Motor neuron (in vitro differentiated cells): ENCODE measurements at places on chromosomes 11 and 22.

- peak; percentile 74 for ATAC-seq
Measured at GRCh38 chr11:94494126-94494680, 419 bp downstream of the ANKRD49 start.

- no peak for ATAC-seq
Measured at GRCh38 chr11:6623391-6624363, 4.5 kb upstream of the TPP1 start.

- peak; percentile 9 for ATAC-seq
Measured at GRCh38 chr22:39383841-39384625, 15.5 kb upstream of the TAB1 start.

DNA sequence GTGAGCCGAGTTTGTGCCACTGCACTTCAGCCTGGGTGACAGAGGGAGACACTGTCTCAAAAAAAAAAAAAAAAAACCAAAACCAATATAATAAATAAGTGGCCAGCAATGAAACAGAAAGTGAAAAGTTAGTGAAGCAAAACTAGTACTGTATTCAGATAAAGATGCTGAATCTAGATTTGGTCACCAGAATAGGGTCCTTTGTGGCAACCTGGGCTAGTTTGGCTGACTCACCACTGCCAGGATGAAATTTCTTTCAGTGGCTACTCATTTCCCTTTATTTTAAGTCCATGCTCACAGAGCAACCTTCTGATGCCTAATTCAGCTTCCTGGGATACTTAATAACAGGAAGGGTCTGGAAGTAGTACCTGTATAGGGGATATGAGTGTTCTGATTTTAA lies 26.0 kb downstream of the LIMK2 start:
- no peak for ATAC-seq

DNA sequence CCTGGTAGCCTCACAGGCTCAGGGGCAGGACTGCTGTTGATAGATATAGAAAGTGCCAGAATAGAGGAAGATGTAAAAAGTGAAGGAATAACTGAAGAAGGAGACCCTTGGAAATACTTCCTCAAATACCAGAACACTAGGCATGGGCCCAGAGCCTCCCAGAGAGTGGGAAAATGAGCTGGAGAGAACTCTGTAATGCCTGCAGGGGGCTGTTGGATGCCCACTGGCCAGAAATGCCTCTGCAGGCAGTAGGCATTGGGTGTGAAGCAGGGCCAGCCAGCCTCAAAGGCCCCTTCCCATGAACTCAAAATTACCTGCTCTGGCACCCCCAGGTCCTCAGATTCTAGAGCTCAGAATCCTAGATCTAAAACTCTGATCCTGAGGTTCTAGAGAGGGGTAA lies 15.1 kb downstream of the P2RY2 start:
- no peak for ATAC-seq

DNA sequence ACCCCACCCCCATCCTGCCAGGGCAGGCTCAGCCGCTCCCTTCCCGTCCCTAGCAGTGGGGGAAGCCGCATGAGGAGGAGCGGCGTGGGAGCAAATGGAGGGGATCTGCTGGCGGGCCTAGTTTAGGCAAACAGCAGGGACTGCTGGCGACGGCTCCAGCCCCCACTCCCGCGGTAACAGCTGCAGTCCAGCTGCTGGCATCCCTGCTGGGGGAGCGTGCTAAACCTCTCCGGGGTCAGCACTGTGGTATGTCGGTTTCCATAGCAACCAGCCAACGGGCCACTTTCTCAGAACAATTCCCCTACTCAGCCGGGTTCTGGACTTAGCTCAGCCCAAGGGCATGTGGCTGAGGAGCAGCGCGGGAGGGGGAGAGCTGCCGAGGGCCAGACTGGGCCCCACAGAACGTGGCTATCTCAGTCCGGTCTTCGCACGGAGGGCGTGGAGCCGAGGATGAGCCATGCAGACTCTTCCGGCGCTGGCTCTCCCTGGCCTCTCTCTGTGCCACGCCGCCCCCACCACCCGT lies 98.8 kb downstream of the PKNOX2 start:
- peak; percentile 89 for ATAC-seq

DNA sequence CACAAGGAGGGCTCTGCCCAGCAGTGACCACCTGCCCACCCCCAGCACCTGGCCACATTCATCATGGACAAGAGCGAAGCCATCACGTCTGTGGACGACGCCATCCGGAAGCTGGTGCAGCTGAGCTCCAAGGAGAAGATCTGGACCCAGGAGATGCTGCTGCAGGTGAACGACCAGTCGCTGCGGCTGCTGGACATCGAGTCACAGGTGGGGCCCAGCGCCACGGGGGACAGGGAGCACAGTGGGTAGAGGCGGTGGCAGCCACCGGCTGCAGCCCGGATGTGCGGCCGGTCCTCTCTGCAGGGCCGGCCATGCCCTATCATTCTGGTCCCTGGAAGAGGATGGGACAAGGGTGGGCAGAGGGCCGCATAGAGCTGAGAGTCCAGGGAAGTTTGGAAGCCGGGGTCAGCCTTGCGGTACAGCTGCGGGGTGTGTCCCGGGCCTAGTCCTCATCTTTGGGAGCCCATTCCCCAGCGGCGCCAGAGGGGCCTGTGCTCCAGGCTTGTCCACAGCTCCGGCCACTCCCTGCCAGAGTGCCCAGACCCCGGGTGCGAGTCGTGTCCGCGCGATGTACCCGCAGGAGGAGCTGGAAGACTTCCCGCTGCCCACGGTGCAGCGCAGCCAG lies 14.1 kb downstream of the EPS8L2 start:
- ATAC-seq = no peak

GRCh38 chr22:46996595-46997310 lies 234.3 kb downstream of the TBC1D22A start:
- peak; percentile 44 for ATAC-seq

DNA sequence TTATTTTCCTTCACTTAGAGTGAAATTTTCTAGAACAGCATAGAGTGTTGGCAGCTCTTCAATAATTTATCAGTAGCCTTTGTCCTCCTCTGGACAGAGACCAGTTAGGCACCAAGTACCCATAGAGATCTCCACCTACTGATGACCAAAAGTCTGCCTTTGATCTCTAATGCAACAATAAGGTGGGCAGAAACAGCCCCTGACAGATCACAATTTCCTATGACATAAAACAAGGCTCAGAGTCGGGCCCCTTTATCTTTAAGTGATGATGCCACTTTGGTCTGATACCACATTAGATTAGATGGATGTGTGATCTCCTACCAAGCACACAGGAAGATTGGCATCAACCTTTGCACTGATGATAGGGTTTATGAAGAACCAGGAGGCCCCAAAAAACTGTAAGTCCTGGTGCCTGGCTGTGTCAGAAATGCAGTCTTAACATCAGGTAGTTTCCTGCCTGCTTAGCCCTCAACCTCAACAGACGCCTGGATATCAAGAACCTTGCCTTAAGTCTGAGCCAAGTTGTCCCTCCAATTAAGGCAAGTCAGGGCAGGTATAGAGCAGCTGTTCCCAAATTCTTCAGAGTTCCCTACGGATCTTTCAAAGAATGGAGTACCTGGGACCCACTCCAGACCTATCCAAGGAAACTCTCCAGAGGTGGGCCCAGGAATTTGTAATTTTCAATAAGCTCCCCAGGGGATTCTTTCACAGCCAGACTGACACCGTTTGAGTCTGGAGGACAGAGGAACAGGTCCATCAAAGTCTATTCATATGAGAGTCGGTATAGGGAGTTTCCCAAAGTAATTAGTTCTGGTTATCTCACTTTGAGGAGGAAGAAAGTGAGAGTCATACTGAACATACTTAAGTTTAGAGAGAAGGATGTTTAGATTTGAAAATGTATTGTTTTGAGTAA lies 30.6 kb upstream of the TMPRSS4 start:
- no peak for ATAC-seq

GRCh38 chr11:71962428-71963038 lies 33.7 kb downstream of the RNF121 start:
- no peak for ATAC-seq

GRCh38 chr11:67289226-67289650 lies at the start of gene ANKRD13D:
Gene ANKRD13D, plus strand, starts transcription at chr11:67289303. Its CDS starts 158 bp downstream, at chr11:67289461.
- peak; percentile 75 for ATAC-seq

- ATAC-seq = no peak
Measured at GRCh38 chr11:124983674-124984511, 29.9 kb downstream of the CCDC15 start.

- peak; percentile 49 for ATAC-seq
Measured at GRCh38 chr11:57179681-57180080, 2.1 kb upstream of the LRRC55 start.

- peak; percentile 71 for ATAC-seq
Measured at GRCh38 chr22:17232406-17232805, 13.2 kb upstream of the ADA2 start.

- ATAC-seq = no peak
Measured at GRCh38 chr22:19285831-19286230, 5.7 kb downstream of the CLTCL1 start.

DNA sequence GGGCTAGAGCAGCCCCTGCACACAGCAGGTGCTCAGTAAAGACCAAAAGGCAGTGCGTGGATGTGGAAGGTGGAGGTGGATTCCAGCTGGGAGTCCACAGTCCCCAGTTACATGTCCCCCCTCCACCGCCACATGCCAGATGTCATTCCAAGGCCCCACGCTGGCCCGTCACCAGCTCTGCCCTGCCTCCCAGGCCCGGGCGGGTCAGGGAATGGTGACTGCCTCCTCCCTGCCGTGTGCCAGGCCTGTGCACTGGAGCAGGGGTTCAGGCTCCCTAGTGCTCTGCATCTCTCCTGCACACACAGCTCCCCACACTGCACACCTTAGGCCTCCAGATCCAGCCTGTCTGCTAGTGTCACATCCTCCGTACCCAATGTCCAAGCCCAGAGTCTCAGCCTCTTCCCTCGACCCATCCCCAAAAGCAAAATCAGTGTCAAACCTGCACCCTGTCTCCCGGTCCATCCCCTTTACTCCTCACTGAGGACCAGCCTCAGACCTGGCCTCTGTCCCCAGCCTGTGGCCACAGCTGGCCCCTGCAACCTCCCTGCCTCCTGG lies 40.2 kb upstream of the PRODH start:
- no peak for ATAC-seq

GRCh38 chr11:10452211-10452767 lies 2.8 kb upstream of the AMPD3 start:
- no peak for ATAC-seq

DNA sequence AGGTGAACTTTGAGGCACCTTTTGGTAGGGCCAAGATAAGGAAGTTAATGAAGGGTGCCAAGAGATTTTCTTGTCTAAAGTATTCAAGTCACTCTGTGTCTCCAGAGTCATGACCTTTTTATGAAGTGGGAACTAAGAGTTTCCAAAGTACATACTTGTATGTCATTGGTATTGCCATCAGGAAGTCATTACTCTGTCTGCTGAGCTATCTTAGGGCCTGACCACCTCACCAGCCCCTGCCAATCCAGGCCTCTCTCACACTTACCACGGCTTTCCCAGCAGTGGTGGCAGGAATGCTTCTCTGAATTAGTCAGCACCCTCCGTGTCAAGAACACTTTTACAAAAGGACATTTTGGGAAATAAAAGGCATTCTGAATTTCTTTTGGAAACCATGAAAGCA lies 192.8 kb upstream of the MTNR1B start:
- ATAC-seq = no peak

DNA sequence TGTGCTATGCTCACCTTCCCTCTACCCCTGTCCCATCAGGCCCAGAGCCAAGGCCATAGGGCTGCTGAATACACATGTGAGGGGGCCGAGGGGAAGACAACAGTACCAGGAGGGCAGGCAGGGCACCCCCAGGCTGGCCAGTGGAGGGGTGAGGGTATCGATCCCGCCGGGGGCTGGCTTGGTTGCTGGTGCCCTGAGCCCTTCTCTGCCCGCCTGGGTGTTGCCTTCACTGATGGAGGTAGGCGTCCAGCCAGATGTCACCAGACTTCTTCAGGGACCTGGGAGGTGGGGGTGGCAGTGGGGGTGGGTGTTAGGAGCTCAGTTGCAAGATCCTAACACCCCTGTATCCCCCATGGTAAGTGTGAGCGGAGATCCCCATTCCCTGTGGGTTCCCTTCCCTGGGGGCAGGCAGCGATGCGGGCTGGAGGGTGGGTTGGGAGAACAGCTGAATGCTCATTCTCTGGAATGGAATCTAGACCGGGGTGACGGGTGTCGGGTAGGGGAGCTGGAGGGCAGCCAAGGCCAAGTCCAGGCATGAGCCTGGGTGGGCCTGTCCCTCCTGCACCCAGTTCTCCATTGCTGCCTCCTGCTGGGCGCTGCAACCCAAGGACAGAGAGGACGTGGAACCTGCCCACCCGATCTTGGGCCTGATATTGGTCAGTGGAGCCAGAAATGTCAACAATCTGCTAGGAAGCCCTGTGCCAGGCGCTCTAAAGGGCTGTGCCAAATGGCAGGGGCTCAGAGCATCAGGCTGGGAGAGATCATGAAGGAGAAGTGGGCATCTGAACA lies 17.6 kb downstream of the FADS3 start:
- no peak for ATAC-seq

DNA sequence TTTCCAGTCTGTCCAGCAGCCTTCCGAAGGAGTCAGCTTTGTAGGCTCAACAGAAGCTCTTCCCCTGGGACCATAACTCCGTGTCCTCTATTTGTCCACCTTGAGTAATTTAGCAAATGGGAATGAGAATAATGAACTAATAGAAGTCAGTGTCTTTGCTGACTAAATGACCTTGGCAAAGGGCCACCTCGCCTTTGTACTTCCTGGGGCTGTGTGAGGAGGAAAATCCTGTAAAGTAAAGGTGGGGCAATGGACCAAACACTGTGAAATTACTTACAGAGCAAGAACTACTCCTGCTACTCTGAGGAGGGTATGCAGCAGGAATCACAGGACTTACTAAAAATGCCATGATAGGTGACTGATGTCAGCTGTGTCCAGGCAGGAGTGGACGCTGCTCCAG lies 36.2 kb upstream of the CSNK2A3 start:
- ATAC-seq = no peak

- ATAC-seq = no peak
Measured at GRCh38 chr11:120326845-120327281, 1.8 kb downstream of the TLCD5 start.
